ENCODE measurements at places on chromosomes 13 and 19. TPM values are rescaled to one million over a fixed set of nuclear protein-coding genes. Genes with fewer than 3 reads are reported as not detected.

FXYD1 gene
- polyA plus RNA-seq = 26.4 TPM

OVOL3 gene
- not detected for polyA plus RNA-seq

ZNF132 gene
- 14.9 TPM for polyA plus RNA-seq

NMRK2 gene
- polyA plus RNA-seq = not detected

SYT5 gene
- 0.17 TPM for polyA plus RNA-seq

OR4F17 gene
- not detected for polyA plus RNA-seq

MAMSTR gene
- 13.3 TPM for polyA plus RNA-seq

- DNase-seq = no peak
These were observed 60.0 kb upstream of the GPR183 start for GRCh38 chr13:99367106-99367616.

DNA sequence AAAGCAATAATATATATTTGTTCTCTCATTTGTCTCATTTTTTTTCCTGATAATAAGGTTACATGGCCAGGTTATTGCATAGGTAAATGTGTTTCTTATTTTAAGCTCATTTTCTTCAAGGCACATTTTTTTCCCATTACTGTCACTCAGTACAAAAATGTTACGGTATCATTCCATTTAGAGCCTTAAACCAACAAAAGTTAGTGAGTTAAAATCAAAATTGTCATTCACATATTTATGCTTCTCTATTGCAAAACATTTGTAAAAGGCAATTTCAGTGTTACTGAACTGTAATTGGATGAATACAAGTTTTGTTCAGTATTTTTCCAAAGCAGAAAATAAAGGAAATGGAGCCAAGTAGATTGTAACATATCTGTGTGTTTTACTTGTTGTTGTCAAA is 117.6 kb upstream of the MAB21L1 start:
- no peak for DNase-seq

DNA sequence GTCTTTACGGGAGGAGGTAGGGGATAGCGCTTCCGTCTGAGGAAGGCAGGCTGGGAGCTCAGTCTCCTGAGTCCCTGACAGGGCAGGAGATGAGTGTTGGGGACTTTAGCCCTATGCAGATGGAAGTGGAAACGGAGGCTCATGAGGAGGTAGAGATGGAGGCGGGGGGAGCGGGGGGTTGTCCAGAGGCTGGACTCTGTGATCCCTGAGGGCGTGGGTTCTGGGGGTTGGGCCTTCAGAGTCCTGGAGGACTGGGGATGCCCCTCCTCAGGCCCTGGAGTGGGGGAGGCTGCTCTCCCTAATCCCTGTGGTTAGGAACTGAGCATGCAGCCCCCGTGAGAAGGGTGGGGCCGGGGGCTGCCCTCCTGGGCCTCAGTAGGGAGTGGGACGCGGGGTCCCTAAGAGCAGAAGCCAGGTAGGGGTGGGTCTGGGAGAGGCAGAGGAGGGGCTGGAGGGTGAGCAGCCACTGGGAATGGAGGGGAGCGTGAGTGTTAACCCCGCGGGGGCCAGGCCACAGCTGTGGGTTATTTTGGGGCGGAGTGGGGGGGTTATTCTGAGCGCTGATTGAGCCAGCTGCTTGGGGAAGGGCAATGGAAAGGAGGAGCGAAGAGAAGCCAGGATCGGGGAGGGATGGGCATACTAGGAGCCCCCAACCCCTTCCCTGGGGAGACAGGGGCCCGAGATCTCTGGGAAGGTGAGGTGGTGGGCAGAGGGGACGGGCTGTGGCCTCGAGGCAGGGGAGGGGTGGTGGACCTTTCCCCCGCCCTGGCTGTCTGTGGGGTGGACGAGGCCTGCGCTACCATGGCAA is 2.8 kb downstream of the GRIN2D start:
- no peak for DNase-seq

GRCh38 chr19:47660435-47660832 is 51.5 kb downstream of the BICRA start:
- DNase-seq = no peak

GRCh38 chr19:51246164-51246552 is 4.7 kb upstream of the SIGLECL1 start:
- DNase-seq = no peak

GRCh38 chr19:40805258-40805868 is 6.4 kb downstream of the EGLN2 start:
- DNase-seq = no peak

DNA sequence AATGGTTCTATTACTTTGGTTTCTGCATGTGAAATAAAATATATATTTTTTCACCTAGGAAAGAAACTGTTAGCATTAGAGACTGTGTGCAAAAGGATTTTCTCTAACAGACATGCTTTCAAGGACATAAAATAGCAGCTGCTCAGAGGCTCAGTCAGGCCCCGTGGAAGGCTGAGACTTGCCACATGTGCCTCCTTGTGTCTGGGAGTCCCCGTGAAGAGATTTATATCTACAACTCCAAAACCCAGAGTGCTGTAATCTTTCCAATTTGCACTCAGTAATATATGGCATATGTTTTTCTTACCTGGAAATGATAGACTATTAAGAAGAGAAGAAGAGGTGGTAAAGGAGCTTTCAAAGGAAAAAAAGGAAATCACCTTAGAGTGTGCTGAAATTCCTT is 371.6 kb upstream of the OBI1 start:
- no peak for DNase-seq

DNA sequence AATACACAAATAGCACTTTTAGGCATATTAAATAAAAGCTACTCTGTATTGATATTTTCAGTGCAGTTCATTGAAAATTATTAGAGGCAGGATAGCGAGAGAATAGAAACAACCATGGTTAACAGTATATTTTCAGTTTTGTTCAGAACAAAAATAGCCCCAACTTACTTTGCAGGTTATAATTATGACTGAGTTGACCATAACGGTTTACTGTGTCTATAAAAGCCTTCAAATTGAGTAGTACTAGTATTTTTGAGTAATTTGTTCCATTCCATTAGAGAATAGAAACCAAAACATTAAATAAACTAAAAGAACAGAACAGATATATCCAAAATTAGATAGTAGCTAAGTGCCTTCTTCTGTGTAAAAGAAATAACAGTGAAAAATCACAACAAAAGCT is 1108.4 kb upstream of the PCDH20 start:
- DNase-seq = no peak

DNA sequence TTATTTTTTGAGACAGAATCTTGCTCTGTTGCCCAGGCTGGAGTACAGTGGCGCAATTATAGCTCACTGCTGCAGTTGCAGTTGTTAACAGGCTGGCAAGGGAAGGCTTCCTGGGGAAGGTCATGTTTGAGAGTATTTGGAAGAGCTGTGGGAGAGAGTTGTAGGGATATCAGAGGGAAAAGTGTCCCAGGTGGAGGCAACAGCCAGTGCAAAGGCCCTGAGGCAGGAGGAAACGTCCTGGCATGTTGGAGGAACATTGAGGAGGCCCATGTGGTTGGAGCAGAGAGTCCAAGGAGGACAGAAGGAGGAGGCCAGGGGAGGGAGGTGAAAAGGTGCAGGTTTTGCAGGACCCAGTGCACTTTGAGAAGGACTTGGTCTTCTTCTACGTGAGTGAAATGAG is 2.2 kb upstream of the DUS3L start:
- no peak for DNase-seq

- no peak for DNase-seq
These were observed 1556.8 kb upstream of the MIR17HG start for GRCh38 chr13:89790696-89791095.
